ENCODE measurements at places on chromosomes 1 and 21. TPM values are rescaled to one million over a fixed set of nuclear protein-coding genes. Genes with fewer than 3 reads are reported as not detected.
A peak's percentile ranks its signal among the peaks of the same experiment; 100 is the strongest.

The OR2G6 gene
- not detected for total RNA-seq

DNA sequence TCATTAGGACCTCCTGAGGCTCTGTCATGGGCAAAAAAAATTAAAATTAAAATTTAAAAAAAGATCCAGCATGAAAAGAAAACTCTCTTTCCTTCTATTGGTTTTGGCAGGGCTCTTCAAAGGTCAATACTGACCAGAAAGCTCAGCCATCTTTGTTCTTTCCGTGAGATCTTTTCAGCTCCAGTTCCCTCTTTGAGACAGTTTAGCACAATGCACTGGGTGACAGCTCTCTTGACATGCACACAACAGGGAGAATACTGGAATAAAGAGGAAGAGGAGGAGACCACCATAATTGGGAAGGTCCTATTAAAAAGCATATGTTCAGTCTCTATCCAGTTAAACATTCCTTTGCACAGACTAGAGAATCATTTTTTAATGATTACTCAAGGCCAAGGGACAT is 6.3 kb downstream of the LIX1L start:
- no peak for DNase-seq

- peak; percentile 30 for DNase-seq
These were observed 2.7 kb downstream of the ITGA10 start for GRCh38 chr1:145906954-145907753.

DNA sequence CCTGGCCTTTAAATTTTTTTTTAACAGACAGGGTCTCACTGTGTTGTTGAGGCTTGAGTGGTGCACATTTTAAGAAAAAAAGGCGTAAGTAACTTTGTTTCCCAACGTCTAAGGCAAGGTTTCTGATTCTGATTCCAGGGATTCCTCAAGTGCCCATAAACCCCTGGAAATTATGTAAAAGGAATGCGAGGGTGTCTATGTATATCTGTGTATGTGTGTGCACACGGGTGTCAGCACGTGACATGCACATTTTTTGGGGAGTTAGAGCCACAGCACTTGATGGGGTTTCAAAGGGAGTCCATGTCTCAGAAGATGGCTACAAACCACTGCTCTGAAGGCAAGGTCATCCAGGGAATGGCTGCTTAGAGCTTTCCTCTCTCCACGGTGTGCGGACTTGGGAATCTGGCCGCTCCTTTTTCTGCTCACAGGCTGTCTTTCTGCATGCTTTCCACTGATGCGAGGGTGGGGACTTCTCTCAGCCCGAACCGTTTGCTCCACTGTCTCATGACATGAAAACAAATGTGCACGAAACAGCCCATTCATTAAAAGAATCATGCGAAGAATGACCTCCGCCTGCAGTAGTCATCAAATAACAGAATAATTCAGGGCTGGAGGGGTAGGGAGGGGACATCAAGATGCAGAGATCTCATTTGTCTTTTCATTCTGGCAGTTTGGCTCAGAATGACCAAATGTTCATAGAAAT is 18.7 kb upstream of the RERE start:
- peak; percentile 34 for DNase-seq

DNA sequence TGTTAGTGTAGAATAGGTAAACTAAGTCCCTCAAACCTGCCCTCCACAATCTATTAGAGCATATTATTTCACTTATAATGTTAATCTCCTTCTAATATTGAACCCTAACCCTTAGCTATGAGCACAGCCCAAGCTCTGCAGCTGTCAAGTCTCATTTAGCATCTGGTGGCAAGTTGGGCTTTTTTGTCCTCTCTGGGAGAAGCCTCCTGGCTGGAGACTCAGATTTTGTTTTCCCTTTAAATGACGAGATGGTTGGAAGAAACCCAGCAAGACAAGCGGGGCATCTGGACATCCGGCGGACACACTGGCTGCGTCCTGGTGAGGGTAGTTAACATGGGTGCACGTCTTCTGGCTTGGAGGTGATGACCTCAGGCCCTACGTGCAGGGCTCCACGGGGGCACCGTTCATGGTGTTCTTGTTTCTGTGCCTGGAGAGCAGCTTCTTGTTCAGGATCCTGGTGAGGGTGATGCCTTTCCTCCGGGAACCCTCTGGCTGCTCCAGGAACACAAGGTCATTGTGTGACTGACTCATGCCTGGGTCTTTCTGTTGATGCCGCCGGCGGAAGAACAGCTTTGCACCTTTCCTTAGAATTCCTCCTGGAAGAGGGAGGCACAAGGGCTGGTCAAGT is 9.7 kb upstream of the PRDM15 start:
- no peak for DNase-seq

DNA sequence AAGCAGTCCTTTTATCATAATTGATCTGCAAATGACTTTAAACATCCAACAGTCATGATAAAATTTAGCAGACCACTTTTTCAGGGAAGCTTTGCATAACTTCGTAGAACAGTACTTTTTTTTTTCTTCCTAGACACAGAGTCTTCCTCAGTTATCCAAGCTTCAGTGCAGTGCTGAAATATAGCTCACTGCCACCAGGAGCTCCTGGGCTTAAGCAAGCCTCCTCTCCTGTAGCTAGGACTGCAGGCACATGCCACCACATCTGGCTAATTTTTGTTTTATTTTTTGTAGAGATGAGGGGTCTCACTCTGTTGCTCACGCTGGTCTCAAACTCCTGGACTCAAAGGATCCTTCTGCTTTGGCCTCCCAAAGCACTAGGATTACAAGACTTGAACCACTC is 3.8 kb downstream of the F13B start:
- DNase-seq: no peak

GRCh38 chr1:98496256-98496995 is 165.1 kb upstream of the SNX7 start:
- peak; percentile 25 for DNase-seq

GRCh38 chr1:24964811-24965570 is 34.9 kb upstream of the RUNX3 start:
- no peak for DNase-seq

DNA sequence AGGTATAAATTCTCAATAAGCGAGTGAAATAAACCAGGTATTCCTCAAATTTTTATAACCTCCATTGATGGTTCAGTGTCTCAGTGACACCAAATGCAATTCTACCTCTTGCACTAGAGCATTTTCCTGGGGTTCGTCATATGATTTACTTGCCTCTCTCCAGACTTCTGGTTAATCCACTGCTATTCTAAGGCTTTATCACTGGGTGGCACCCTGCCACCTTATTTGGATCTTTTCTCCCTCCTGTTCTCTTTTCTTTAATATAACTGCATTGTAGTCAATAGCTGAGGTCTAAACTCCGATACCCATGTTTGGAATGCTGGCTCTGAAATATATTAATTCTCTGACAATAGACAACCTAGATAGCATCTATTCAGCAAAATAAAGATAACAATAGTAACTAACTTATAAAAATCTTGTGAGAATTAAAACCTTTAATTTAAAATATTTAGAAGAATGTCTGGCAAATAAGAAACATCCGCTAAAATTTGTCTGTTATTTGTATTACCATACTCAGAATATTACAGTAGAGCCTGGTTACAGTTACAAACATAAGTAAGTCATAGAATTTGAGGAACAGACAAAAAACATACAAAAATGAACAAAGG is 436.4 kb downstream of the PLA2G4A start:
- DNase-seq: peak; percentile 29

All from fibroblast of the aortic adventitia (primary cell).